ENCODE measurements at places on chromosomes 5 and 9.

DNA sequence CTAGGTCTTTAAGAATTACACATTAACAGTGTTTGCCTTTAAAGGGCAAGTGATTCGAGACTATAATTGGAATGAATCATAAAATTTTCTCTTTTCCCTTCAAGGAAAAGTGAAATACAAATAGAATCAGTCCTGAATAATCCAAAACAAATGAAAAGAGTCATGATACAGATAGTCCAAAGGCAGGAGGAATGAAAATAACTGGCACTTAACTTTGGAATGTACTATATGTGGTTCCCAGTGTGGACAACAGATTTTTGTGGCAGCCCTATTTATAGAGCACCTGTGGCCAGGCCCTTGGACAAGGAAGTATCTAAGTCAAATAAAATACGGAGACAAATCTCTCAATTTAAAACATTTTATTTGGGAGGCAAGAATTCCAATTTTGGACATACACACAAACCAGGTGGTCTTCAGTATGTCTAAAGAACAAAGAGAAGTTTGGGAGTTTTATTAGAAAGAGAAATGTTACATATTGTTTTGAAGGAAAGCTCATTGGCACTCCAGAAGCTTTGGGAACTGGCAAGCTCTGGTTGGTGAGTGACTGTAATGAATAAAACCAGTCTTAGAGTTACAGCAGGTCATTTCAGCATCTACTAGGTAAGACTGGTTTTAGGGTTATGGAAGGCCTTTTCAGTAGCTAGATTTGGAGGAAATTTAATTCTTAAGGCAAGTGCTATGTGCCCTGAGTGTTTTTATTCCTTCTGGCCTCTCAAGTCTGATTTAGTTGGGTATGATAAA is 116.0 kb upstream of the PAM start:
- DNase-seq = peak; percentile 28

DNA sequence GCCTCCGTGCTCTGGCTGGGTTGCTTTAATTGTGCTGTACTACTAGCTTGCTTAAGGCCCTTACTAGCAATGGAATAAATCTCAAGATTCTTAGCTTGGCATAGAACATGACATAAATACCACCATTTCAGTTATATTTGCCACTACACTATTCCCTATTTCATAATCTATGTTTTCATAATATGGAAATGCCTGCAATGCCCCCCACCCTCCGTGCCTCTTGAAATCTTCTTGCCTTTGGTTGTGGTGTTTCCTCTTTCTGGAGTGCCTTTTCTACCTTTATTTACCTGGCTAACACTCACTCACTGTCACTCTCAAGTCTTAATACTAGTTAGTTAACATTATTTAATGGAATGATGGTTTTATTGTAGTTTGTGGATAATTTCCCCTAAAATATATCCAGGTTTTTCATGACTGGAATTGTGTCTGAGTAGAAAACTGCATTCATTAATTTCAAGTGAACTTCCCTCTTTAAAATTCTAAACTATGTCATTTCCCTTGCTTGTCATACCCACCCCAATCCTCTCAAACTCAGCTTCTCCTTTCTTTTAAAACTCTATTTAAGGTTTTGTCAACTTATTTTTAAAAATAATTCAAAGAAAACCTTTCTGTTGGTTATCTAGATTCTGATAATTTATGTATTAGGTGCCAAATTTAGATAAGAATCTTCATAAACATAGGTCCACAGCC is 521.7 kb upstream of the DAB2 start:
- DNase-seq = no peak

DNA sequence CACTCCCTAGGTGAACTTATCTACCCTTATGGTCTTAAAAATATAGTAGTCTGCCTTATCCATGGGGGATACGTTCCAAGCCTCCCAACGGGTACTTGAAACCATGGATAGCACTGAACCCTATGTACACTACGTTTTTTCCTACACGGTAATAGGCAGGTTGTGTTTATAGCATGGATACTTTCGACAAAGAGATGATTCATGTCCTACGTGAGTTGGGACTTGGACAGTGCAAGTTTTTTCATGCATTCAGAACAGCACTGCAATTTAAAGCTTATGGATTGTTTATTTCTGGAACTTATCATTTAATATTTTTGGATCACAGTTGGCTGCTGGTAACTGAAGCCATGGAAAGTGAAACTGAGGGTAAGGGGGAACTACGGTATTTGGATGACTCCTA is 88.1 kb downstream of the CNTLN start:
- DNase-seq = no peak

GRCh38 chr9:125361837-125362531 is 100.4 kb downstream of the GAPVD1 start:
- DNase-seq = peak; percentile 36

DNA sequence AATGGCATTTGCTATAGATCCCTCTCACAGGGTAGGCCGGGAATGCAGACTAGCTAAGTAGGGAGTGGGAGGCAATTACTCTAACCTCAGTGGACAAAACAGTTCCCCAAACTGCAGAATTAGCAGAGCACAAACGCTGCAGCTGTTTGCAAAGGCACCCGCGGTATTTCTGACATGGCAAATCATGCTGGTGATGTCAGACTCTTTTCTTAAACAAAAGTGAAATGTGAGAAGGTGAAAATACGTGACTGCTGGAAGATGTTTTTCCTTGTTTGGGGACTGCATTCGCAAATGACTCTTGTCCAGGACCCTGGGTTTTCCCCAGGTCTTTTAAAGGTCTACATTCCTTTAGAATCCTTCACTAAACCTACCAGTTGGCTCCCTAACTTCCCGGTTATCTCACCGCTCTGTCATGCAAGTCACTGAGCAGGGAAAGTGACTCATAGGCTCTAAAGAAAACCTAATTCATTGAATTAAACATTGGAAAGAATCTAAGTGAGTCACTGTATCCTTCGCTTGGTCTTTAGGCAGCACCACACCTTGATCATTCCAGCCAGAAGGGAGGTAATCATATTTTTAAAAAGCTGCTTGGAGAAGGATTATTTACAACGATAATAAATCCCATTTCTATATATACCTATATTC is 91.5 kb upstream of the DNAH5 start:
- DNase-seq = peak; percentile 99

Measured in GM23248 (cell line).